Kidney epithelial cell (primary cell): ENCODE measurements at places on chromosomes 6 and 20. TPM values are rescaled to one million over a fixed set of nuclear protein-coding genes. Genes with fewer than 3 reads are reported as not detected.

DNA sequence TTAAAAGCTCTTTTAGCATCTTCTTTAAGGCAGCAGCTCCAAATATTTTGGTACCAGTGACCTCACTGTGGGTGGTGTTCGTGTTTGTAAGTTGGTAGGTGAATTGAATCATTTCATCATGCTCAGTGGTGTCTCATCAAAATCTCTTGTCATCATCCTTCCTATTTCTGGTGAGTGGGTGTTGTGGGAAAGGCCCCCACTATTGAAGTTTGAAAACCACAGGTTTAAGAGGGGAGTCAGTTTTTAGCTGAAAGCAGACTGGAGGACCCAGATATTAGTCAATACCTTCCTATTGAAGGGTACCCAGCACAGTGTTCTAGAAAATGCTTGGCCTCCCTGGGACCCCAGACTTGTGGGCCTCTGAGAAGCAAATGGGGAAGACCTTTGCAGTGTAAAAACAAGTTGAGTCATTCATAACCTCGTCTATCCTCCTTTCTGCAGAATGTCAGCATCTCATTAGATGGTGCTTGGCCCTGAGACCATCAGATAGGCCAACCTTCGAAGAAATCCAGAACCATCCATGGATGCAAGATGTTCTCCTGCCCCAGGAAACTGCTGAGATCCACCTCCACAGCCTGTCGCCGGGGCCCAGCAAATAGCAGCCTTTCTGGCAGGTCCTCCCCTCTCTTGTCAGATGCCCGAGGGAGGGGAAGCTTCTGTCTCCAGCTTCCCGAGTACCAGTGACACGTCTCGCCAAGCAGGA lies 3.7 kb downstream of the PIM1 start:
- no peak for DNase-seq

DNA sequence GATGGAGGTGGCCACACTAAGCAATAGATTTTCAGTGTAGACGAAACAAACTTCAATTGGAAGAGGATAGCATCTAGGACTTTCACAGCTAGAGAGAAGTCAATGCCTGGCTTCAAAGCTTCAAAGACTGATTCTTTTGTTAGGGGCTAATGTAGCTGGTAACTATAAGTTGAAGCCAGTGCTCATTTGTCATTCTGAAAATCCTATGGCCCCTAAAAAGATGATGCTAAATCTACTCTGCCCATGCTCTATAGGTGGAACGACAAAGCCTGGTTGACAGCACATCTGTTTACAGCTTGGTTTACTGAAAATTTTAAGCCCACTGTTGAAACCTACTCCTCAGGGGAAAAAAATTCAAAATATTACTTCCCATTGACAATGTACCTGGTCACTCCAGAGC lies 226.7 kb downstream of the BCAS1 start:
- DNase-seq: no peak

- no peak for DNase-seq
Measured at GRCh38 chr20:53693262-53693871, 99.7 kb upstream of the ZNF217 start.

- DNase-seq: no peak
Measured at GRCh38 chr6:150631283-150631983, 31.7 kb downstream of the PLEKHG1 start.

NFATC2 gene
- 2.9 and 3.2 TPM in 2 replicates for total RNA-seq

SAMD3 gene
- 0.07 TPM in 1 of 2 replicates, not detected in the other for total RNA-seq

DNA sequence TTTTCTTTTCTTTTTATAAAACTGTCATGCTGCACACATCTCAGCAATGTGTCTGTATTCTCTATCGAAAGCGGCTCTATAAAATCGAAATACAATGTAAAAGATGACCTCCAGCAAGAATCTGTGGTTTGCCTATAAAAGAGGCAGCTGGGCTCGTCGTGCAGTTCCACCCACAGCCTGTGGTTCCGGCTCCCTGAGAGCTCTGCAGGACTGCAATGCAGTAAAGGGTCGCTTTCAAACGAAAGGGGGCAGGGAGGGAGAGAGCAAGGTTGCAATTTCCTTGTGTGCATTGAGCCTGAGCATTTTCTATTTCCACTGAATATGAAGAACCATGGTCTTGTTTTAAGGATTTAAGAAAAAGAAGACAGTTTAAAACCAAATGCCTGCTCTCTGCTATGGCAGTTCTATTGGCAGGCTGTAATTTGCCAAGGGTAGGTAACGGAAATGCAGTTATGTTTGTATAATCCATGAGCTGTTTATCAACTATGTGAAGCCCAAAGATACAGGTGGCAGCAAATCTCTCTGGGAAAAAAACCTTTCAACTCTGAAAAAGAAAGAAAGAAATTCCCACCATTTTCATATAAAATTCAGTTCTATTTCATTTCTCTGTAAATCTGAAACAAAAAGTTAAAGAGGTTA lies 236.5 kb downstream of the HACE1 start:
- DNase-seq: no peak

DNA sequence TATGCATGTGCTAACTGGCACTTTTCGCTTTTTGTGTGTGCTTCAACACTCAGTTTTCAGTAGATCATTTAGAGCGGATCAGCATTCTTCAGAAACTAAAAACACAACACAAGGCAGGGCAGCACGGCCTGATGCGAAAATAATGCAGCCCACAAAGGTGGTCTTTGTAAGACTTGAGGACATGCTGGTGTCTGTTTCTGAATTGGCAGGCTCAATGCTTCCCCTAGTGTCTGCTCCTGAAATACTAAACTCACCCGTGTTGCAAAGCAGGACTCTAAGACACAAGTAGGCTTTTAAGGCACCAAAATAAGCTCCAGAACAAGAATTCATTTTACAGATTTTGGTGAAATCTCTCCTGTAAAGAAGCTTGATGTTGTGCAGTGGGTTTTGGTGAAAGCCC lies 676.5 kb downstream of the TENT5A start:
- DNase-seq: no peak

DNA sequence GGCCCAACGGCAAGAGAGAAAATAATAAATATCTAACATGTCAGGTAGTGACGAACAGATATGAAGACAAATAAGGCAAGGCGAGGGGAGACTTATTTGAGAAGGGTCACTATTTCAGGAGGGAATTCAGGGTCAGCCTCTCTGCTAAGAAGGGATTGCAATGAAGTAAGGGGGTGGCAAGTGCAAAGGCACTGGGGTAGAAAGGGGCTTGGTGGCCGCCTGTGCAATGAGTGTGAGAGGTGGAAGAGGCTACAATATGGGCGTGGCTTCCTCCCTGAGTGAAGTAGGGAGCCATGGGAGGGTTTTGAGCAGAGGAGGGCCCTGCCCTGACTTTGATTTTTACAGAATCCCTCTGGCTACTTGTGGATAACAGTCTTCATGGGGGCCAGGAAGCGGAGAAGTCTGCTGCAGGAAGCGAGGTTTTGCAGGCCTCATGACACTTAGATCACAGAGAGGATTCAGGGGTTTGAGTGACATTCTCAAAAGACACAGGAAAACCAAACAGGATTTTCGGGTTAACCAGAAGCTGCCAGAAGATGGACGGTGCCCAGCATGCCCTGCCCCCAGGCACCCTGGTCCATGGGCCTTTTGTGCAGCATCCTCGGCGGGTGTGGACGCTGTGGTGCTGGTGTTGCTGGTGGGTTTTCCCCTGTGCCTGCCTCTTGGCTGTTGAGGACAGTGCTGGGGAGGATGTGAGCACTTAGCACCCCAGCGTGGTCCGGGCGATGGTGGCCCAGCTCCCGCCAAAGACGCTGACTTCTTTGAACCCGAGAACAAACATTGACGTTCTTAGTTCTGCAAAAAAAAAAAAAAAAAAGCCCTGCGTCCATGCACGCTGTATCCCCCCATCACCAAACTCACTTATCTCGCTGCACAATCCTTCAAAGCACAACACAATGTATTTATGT lies 124.2 kb upstream of the PTPN1 start:
- no peak for DNase-seq

ADGB gene
- total RNA-seq: not detected in 2 replicates

DNA sequence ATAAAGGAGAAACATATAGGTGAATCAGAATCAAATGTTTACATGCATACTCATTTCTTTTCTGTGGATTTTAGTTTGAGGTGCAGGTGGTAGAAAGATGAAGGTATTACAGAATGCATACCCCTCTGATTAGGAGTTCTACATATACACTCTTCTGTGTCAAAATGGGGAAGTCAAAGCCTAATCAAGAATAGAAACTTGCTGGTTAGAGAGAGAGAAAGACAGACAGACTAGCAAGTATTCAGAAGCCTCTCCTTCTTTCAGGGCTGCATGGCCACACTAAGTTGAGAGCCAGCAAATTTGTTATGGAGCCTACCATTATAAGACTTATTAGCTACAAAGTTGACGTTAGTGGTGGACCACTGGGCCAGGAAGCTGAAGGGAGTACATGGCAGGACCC lies 358.3 kb upstream of the EYS start:
- DNase-seq: no peak
